ENCODE measurements at places on chromosomes 4 and X.

- DNase-seq, result no peak
Measured at GRCh38 chr4:38162240-38162784, 202.1 kb downstream of the PTTG2 start.

- DNase-seq, result no peak
Measured at GRCh38 chrX:22526339-22526738, 253.6 kb downstream of the CBLL2 start.

DNA sequence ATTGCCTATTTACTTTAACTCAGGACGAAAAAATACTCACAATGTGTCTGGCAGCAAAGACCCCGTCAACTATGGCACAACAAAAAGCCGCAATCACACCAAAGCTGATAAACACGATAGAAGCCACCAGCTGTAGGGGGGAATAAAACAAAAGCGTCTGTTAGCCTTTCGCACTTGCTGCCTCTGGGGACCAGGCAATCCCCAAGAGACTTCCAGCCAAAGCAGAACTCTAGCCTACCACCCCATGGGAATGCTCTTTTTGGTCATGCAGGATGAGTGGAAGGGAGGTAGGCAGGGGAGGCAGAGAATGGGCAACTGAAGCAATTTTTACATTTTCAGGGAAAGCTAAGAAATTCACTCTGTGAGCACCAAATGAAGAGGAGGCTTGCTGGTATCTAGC, 20.1 kb downstream of the TMEM255A start:
- DNase-seq, result no peak

GRCh38 chr4:5545271-5545670, 163.1 kb downstream of the EVC2 start:
- no peak for DNase-seq

DNA sequence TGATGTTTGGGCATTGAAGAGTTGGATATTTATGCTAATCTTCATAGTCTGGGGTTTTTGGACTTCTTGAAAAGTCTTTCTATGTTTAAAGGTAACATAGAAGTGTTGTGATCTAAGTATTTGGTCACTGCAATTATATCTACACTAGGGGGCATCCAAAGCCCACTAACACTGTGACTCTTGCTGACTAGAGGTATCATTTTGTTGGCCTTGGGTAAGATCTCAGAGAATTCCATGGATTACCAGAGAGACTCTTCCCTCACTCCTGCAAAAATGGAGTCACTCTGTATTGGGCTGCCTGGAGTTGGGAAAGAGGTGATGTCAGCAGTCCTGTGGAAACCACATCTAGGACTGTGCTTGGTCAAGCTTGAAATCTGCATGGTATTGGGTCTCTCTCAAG, 1077.6 kb downstream of the FAM133A start:
- peak; percentile 6 for DNase-seq

GRCh38 chr4:104930298-104930697, 216.4 kb upstream of the TET2 start:
- DNase-seq, result no peak

DNA sequence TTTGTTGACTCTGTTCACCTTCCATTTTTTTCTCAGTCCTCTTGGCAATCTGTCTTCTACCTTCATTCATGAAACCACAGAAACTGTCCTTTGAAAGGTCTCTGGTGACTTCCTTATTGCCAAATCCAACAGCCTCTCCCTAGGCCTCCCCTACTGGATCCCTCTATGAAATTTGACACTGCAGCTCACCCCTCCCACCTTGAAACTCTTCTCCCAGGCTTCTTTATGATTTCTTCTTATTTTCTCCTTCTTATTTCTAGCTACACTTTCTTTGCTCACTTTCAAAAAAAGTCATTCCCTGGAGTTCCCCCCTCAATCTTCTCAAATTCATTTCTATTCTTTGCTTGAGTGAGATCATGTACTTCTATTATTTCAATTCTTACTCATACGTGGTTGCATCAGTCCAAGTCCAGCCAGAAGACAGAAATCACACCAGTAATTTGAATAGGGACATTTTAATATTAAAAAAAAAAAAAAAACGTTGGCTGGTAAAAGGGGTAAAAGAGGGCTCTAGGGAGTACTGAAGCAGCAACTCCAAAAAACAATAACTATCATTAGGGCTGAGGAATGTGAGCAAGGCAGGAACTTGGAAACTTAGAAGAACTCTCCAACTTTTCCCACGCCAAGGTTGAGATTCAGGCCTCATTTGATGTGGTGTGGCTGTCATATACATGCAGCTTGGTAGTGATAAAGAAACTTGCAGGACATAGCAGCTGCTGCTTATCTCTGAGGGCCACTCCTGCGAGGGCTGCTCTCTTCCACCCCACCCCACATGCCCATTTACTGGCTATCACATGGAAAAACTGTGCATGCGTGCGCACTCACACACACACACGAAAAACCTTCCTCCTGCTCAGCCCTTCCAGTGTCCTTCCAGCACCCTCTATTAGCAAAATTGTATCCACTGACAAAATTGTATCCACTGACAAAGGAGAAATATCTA, 169.8 kb upstream of the GALNT7 start:
- DNase-seq, result no peak

DNA sequence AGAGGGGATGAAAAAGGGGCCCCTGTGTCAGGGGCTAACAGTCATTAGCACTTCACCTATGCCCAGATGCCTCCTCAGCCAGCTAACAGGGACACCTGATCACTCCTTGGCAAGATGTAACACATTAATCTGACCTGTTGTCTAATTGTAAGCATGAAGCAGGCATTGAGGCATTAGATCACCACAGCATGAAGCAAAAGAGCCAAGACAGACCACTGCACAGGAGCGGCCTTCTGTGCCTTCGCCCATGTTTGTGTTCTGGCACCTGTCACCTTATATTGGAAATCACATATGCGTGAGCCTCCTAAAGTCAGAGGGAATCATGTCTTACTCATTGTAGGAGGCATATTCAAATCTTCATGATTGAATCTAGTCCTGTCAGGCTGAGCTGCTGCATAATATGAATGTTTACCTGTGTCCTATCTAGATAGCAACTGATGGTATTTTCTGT, 48.4 kb downstream of the PTTG2 start:
- peak; percentile 84 for DNase-seq

- no peak for DNase-seq
Measured at GRCh38 chr4:105979506-105979905, 84.2 kb downstream of the NPNT start.

All from NCI-H524 (cell line).